ENCODE measurements at places on chromosomes 13 and 19.
A peak's percentile ranks its signal among the peaks of the same experiment; 100 is the strongest.

GRCh38 chr19:29402563-29402962 lies 123.2 kb upstream of the VSTM2B start:
- no peak for DNase-seq

GRCh38 chr19:5587071-5587455 lies 19.3 kb upstream of the TINCR start:
- DNase-seq: no peak

DNA sequence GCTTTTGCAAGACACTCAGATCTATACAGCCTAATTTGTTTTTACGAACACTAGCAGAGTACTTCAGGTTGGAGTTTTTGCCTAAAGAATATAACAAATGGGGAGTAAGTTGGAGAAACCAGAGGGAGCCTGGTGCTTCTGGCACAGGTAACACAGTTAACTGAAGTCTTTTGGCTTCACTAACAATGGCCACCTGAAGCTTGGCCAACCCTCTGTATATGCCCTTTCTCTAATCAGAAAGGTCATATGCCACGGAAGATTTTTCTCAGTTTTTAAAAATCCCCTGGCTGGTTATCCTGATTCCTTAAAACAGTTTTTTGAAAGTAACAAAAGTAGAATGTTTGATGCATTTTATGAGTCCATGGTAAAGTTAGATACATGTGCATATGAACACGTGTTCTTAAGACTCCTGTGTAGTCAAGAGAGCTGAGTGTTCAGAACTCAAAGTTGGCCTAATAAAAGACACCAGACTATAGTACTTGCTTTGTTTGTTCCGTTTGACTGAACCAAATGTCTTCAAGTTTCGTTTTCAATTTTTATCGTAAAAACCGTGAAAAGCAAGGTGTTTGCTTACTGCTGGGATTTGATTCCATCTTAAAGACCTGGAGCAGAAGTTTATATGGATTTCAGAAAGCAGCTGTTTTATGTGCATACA lies 137.5 kb downstream of the KCNRG start:
- DNase-seq: no peak

DNA sequence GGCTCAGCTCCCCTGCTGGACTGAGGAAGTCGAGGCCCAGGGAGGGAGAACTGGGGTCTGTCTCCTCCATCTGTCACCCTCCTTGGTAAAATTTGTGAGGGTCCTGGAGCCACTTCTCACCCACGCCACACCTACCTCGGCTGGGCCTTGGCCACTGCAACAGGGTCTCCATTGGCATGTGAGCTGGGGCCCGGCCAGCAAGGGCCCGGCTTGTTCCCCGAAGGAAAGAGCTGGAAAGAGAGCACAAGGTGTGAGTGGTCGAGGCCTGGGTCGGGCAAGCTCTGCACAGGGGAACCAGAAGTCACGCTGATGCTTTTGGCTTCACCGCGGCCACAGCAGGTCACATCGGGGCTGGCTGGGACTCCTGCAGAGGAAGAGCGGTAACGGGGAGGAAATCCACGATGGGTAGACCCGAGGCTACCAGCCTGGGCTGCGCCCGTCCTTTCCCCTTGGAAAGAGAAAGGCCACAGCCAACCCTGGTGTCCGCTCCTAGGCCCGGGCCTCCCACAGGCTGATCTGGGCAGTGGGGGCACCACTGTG lies 9.0 kb downstream of the NANOS3 start:
- DNase-seq: no peak

GRCh38 chr19:14383661-14384555 lies 2.7 kb downstream of the ADGRE5 start:
- peak; percentile 46 for DNase-seq

DNA sequence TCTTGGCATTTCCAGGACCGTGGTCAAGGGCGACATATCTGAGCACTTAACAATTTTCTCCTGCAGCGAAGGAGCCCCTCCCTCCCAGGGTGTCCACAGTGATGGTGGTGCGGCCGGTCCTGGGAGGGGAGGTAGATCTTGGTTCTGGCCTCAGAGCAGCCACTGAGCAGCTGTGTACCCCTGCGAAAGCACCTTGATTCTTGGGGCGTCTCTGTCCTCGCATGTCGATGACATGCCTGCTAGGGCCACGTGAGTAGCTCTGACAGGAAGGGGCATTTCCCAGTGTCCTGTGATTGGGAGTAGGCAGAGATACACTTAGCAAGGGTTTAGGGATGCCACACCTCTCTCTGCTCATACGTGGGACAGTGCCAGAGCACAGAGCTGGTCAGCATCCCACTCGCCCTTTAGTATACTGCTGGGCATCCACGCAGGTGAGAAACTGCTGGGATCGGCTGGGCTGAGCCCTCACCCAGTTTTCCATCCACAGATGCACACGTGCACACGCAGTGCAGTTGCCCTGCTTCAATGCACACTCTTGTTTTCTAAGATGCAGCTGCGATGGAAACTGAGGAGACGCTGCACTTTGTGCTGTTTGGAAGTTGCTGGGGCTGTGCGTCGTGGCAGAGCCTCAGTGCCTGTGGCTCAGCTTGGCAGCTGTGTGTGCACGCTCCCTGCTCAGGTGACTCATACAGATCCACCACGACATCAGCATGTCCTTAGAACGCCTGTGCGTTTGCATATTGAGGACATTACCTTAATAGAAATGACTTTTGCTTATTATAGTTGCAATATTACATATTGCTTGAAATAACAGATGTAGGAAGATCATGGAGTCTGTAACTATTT lies 66.8 kb downstream of the TEX29 start:
- no peak for DNase-seq

GRCh38 chr13:43405457-43405856 lies 381.3 kb downstream of the ENOX1 start:
- DNase-seq: no peak

GRCh38 chr13:75327135-75327510 lies 154.8 kb downstream of the TBC1D4 start:
- DNase-seq: no peak

GRCh38 chr13:36531746-36532486 lies 99.6 kb downstream of the CCNA1 start:
- no peak for DNase-seq

- no peak for DNase-seq
These were observed 62.4 kb upstream of the RNF113B start for GRCh38 chr13:98239162-98240076.

DNA sequence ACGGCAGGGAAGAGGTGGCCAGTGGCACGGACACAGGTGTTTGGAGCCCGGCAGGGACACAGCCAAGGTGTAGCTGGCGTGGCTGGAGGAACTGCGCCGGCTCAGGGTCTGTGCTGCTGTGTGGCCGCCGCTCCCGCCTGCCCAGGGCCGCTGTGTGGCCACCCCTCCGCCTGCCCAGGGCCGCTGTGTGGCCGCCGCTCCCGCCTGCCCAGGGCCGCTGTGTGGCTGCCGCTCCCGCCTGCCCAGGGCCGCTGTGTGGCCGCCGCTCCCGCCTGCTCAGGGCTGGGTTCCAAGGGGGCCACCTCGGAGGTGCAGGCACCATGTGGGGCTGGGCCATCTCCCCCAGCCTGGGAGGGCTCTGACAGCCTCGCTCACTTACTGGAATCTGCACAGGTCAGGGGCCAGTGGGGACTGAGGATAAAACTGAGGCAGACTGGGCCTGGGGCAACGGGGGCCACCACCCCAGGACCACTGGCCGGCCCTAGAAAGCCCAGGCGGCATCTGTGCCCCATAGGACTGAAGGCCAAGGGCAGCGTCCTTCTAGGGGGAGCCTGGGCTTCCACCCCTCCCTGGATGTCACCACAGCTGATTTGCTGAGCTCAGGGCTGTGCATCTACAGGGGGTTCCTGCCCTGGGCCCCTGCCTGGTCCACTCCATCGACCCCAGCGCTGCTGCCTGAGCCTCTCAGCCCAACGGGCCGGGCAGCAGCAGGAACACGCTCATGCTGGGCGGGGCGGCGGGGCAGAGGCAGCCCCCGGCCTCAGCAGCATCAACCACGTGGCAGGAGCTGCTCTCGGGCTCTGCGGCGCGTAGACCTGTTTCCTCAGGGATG lies 21.5 kb downstream of the C13orf46 start:
- no peak for DNase-seq

- no peak for DNase-seq
These were observed 17.3 kb downstream of the ZBTB7A start for GRCh38 chr19:4049432-4049831.

- DNase-seq: no peak
These were observed 67.8 kb downstream of the SUCLA2 start for GRCh38 chr13:47932950-47933923.

- no peak for DNase-seq
These were observed 65.8 kb downstream of the GGACT start for GRCh38 chr13:100522618-100523309.

DNA sequence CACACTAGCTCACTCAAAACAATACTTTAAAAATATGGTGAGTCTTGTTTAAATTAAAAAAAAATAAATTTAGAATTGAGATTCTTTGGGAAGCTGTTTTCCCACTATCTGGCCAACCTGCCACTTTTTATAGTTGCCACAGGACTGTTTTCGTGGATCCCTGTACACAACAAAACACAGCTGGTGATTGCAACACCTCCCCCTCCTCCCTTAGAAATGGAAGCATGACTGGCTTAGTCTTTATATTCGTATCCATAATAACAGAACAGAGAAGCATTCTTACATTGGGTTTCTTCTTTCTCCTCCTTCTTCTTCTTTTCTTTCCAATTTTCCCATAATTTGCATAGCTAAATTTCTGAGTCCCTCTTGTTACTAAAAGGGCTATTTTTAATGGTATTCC lies 79.5 kb upstream of the GJB6 start:
- no peak for DNase-seq

DNA sequence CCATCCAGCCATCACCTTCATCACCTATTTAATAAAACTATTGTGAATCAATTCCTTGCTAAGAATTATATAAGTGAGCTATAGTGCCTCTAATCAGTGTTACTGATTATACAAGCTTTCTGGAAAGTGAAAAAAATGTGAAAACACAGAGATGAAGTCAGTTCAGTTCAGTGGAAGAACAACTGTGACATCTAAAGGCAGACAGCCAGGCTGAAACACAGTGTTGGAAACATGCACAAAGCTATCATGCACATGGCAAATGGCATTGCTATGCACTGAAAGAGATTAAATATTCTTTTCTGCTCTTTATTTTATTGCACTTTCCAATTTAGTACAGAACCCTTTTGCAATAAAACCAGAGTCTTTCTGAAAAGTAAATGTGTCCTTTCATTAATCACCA lies 294.0 kb downstream of the RBM26 start:
- no peak for DNase-seq

DNA sequence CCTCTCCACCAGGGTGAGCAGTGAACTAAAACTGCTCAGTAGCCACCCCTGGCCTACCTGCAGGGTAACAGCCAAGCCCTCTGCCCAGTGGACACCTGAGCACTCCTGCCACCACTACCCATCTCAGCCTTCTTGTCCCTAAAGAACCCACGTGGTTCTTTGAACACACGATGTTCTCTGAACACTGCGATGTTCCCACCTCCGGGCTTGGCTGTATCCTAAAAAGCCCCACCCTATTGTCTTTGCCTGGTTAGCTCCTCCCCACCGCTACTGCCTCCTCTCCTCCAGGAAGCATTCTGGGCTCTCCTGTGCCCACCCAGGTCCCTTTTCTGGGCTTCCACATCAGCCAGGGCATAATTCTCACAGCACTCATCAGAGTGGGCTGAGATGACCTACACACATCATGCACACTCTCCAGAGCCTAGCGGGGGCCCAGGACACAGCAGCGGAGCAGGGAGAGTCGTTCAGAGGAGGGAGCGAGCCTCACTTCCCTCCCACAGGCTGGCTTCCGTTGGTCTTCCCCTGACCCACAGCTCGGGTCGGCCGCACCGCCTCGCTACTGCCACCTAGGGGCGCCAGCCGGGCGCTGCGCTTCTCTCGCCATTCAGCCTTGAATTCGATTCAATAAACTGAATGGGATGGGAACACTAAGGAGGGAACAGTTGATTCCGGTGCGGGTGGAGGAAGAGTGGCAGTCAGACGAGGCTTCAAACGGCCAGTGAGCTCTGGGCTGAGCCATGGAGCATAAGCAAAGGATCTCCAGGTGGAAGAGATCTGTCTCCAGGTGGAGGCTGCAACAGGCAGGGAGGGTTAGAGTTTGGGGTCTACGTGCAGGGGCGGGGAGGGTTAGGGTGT lies 3.2 kb downstream of the ELAVL1 start:
- DNase-seq: peak; percentile 77

GRCh38 chr13:29994911-29995595 lies 144.6 kb upstream of the UBL3 start:
- DNase-seq: no peak

DNA sequence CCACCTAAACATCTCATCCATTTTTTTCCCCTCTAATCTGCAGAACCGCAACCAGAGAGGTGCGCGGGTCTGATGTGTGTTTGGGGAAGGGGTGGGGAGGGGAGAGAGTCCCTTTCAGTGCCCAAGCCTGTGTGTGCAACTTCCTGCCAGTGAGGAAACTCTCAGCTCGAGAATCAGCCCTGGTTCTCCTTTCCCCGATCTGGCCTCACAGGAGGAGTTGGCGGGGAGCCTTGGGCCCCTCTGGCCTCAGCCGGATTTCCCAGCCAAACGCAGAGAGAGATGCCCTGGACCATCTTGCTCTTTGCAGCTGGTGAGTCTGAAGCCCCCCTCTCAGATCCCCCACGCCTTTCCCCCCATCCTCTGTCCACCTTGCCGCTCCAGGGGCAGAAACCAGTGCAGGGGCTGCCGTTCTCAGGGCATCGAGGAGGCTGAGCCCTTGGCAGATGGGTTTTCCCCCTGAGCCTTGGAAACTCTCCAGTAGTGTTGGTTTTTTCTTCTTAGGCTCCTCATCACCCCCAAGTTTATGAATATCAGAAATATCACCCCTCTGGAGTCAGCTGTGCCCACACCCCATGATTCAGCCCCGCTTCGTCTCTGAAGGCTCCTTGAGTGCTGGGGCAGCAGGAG lies at the start of gene C19orf38:
Gene C19orf38 (plus strand): TSS at position 186 of the 627 bp plus-strand sequence. CDS start 94 bp downstream, at position 280.
- no peak for DNase-seq

DNA sequence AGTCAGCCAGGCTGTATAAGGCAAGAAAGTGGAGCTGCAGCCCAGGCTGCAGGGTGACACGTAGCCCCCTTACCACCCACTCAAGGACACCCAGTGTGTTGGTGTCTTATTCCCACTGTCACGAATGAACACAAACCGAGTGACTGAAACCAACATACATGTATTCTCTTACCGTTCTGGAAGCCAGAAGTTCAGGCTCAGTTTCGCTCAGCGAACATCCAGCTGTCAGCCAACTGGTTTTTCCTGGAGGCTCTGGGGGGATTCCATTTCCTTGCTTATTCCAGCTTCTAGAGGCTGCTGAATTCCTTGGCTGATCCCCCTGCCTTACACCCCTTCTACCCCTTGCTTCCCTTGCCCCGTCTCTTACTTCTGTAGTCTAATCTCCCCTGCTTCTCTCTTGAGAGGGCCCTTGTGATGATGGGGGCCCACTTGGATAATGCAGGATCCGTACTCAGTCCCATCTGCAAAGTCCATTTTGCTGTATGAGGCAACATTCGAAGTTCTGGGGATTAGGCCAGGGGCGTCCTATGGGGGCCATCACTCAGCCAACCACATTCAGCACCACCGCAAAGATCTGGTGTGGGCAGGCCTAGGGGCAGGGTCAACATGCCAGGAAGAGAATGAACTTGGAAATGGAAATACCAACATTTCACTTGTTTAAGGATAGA lies 47.3 kb upstream of the MTIF3 start:
- DNase-seq: no peak

GRCh38 chr19:11281356-11282049 lies 14.5 kb upstream of the TSPAN16 start:
- no peak for DNase-seq

GRCh38 chr19:30328096-30328495 lies 44.1 kb upstream of the ZNF536 start:
- DNase-seq: no peak

GRCh38 chr19:57002710-57003109 lies 117.1 kb upstream of the USP29 start:
- DNase-seq: no peak

- DNase-seq: no peak
These were observed 53.9 kb upstream of the OBI1 start for GRCh38 chr13:78712831-78713230.

- DNase-seq: no peak
These were observed 270.2 kb downstream of the LMO7 start for GRCh38 chr13:75906315-75906714.
